ENCODE measurements at places on chromosomes 12 and 14. TPM values are rescaled to one million over a fixed set of nuclear protein-coding genes. Genes with fewer than 3 reads are reported as not detected.

LRP10 gene
- 118 TPM for polyA plus RNA-seq

IL31 gene
- polyA plus RNA-seq, result not detected

APOF gene
- not detected for polyA plus RNA-seq

ZNF641 gene
- polyA plus RNA-seq, result 14.9 TPM

AICDA gene
- not detected for polyA plus RNA-seq

Measured in CD4-positive, alpha-beta memory T cell (primary cell).